ENCODE measurements at places on chromosomes 11 and 22.

GRCh38 chr11:1499261-1499890 is 12.8 kb upstream of the MOB2 start:
- no peak for DNase-seq

DNA sequence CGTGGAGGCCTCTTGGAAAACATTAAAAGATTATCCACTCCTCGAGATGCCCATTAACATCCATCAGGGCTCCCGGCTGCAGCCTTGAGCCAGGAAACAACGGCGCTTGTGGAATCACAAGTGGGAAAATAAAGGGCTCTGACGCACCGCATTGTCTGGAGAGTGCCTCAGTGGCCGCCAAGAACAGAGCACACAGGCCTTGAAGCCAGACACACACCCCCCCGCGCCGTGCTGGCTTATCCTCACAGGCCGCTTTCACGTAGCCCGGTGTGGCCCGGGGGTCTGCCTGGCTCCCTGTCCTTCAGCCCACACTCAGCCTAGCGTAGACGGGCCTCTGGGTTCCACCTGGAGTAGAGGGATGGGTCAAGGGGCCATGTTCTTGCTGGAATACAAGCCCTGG is 1020.5 kb downstream of the BRD1 start:
- no peak for DNase-seq

DNA sequence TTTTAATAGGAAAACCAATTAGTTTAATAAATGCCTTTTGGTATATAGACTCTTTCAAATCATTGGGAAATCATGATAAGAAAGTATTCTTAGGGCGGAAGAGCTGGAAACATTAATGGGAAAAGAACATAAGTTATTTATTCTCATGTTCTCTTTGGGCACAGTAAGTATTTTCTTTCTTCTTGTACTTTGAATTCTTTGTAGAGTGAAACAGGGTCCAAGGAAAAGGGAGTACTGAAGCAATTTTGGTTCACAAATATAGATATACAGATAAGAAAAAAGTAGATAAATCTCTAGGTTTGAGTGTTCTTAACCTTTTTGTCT is 123.2 kb downstream of the MICAL2 start:
- DNase-seq, result no peak

DNA sequence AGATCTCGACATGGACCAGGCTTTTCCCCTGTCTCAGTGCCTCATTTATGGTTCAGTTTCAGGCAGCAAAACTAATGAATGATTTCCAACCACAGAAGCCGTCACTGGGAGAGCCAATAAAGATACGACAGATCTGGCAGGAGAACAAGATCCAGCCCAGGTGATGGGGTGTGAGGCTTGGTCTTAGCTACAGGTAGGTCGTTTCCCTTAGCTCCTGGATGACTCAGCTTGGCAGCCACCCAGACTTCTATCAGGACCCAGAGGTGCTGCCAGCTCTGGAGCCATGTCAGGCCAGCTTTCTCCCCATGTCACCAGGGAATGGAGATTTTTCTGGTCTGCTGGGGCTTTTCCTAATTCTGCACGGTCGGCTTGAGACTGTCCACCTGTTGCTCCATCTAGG is 36.3 kb upstream of the APOBEC3A start:
- no peak for DNase-seq

- DNase-seq, result no peak
These were observed 131.0 kb downstream of the ELP4 start for GRCh38 chr11:31640611-31641010.

- DNase-seq, result peak; percentile 78
These were observed 52.9 kb downstream of the NCAPD3 start for GRCh38 chr11:134170919-134171281.

DNA sequence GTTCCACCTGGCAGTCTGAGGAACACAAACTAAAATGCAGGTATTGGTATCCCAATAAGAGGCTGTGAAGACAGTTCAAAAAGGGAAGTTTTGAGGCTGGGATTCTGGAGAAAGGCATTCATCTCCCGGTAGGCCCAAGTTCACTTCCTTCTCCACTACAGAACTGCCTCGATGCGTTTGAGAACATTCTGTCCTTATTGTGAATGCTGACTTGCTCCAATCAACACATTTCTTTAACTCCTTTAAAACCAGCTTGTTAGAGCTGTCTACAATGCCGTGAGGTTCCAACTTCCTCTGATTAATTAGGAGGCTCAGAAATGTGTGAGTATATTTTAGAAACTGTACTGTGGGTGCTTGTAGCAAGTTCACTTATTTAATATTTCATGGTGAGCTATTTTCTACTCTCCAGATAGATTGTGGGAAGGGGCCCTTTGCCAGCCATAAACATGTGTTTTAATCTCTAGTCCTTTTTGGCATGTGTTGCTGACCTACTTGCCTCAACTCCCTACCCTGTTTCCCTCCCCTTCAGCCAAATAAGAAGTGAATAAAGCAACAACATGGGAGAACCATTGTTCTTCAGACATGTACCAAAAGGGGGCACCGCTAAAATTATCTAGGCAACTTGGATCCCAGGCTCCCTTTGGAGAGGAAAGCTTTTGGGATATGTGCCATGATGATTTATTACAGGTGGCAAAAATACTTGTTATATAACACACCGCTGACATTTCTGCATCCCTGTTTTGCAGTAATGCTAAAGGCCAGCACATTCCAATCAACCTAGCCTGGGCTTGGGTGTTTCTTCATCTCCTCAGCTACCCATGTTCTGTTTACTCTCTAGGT is 245.6 kb downstream of the BLID start:
- peak; percentile 34 for DNase-seq

DNA sequence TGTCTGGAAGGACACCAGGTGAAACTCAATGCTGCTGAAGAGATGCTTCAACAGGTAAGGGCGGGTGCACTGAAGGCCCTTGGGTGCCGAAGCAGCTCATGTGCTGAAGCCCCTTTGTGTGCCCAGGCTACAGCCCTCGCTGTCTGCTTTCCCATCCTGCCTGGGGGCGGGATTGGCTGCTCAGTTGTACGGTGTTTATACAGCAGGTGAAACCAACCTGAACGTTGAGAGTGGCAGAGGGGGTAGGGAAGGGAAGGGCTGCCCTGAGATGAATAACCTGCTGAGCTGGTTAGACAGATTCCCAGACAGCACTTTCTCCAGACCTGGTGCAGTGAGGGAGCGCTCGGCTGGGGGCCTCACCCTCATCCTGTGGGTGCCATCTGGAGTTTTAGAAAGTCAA is 75.7 kb downstream of the CYB5R2 start:
- no peak for DNase-seq

- DNase-seq, result no peak
These were observed 122.5 kb downstream of the MIAT start for GRCh38 chr22:26779929-26780328.

- DNase-seq, result no peak
These were observed 51.8 kb downstream of the COMMD9 start for GRCh38 chr11:36237391-36237790.

- DNase-seq, result no peak
These were observed 23.6 kb upstream of the PAMR1 start for GRCh38 chr11:35548925-35549561.

GRCh38 chr11:95364324-95365295 is 133.6 kb upstream of the SESN3 start:
- DNase-seq, result no peak
